Activated gamma-delta T cell treated with Interleukin-2 at 50 U/mL for 16 hours (primary cell): ENCODE measurements at places on chromosomes 13 and 19.

DNA sequence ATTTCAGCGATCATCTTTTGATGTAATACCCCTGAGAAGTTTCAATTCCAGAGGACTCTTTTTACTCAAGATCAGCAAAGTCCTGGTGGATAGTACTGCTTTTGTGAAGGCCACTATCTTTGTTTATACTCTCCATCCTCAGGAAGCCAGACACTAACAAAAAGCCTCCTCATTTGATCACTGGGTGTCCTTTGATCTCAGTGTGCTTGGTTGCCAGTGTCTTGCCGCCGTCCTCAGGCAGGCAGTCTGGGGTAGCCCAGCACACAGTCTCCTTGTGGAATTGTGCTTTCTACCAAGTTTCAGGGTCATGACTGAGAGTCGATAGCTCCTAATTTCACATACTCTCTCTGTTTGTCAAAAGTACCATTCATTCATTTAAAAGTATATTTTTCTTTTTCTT is 762.2 kb downstream of the EFNB2 start:
- no peak for DNase-seq

- DNase-seq, result no peak
Observed at GRCh38 chr13:106390367-106390766, 145.1 kb downstream of the EFNB2 start.

DNA sequence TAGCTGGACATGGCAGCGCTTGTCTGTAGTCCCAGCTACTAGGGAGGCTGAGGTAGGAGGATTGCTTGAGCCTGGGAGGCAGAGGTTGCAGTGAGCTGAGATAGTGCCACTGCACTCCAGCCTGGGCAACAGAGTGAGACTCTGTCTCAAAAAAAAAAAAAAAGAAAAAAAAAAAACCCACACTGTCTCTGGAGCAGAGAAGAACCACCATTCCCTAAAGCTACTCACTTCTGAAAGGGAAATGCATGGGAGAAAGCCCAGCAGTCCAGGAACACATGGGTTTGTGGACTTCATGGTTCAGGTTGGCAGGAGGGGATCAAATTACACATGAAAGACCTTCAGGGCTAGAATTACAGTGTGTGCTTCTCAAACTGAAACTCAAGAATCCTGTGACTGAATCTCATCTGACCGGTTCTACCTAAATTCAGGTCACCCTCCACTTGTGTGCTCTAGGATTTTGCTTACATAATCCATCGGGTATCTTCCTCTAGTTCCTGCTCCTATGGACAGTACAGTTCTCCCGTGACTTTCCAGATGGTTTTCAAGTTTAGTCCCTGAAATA is 30.2 kb upstream of the CPB2 start:
- no peak for DNase-seq

DNA sequence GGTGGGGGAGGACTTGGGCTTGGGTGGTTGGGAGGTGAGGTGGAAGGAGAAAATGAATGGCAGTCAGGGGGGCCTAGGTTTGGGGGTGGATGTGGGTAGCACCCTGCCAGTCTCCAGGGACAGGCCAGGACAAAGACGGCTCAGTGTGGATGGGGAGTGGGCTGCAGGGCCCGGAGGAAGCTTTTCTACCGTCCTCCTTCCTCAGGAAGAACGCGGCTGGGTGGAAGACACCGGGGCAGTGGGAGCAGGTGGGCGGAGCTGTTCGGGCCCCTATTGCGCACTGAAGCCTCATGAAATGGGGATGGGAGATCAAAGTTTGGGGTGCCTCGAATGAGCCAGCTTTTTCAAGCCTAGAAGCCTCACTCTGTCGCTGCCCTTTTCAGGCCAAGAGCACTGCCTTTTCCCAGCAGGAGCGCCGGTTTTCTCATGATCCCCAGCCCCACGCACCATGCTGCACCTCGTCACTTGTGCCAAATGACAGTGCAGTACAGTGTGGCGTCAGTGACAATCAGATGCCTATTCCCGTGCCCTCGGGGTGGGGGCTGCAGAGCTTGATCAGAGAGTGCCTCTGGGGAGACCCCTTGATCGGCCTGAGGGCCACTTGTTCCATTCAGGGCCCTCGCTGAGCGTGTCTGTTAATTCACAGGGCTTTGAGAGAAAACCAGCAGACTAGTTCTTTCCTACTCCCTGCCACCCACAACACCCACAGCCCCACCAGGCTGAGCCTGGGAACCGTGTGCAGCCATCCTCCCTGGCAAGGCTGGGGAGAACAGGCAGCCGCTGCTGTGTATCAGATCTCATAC is 1.5 kb downstream of the CALM3 start:
- DNase-seq, result no peak

- DNase-seq, result no peak
Observed at GRCh38 chr13:46192412-46192811, 10.4 kb upstream of the LCP1 start.

DNA sequence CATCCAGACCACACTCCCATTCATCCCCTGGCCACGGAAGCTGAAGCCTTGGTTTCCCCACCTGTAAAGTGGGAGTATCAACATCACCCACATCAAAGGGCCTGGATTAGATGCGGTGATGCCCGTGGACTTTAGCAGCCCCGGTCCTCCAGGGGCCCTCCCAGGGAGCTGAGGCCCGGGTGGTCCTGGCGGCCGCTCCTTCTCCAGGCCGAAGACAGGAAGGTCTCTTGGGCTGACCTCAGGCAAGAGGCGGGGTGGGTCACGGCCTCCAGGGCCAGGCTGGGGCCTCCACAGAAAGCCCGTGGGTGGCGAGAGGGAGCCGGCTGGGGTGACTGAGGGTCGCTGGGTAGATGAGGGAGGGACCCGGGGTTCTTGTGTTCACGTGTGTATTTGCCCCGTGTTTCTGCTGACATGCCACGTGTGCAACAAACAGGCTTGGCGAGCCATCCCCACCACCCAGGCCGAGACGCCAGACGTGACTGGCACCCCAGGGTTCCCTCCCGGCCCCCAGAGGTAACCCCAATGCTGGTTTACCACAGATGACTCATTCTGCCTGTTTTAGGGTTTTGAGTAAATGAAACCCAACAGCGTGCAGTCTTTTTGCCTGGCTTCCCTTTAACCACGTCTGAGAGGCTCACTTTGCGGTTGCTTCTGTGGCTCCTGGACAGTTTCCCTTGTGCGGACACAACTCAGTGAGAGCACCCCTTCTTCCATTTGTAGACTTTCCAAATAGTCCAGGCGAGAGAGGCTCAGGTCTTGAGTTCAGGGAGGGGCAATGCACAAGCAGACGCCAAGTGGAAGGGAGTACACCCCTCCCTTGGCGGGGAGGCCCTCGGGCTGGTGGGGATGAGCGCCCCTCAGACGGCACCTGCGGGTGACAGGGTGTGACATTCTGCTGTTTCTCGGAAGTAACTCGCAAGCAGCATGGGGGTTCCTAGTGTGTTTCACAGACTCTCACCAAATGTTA is 42.9 kb downstream of the C13orf46 start:
- peak; percentile 70 for DNase-seq

DNA sequence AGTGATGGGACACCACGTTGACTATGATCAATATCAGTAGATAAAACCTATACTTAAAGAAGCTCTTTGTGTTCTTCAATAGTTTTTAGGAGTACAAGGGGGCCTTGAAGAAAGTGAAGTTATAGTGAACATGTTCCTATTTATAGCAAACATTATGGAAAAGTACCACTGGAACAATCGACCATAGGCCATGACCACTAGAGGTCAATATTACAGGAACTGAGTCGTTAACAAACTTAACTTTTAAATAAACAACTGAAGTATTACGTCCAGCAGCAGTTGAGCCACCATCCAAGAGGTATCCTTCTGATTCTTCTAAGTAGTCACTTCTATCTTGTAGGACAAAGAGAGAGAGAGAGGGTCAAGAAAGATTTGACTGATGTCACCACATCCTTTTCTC is 391.0 kb upstream of the SLITRK5 start:
- no peak for DNase-seq

DNA sequence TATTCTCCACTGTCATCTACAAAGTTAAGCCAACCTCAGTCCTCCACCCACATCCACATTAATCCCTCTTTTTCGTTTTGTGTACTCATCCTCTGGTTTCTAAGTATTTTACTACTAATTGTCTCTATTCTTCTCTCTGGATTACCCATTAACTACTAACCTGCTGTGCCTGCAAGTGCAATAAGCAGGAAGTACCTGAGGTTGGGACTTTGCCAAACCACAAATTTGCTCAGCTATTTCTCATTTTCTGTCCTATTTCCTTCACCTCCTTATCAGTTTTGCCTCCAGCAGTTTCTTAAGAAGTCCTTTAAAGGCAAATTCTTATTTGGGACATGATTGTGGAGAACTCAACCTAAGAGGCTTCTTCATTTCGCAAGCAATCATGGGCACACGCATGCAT is 1708.9 kb downstream of the SLITRK5 start:
- DNase-seq, result no peak

- no peak for DNase-seq
Observed at GRCh38 chr13:99064624-99065234, 86.9 kb upstream of the DOCK9 start.

GRCh38 chr13:113786262-113786841 is 27.3 kb downstream of the TMEM255B start:
- no peak for DNase-seq

DNA sequence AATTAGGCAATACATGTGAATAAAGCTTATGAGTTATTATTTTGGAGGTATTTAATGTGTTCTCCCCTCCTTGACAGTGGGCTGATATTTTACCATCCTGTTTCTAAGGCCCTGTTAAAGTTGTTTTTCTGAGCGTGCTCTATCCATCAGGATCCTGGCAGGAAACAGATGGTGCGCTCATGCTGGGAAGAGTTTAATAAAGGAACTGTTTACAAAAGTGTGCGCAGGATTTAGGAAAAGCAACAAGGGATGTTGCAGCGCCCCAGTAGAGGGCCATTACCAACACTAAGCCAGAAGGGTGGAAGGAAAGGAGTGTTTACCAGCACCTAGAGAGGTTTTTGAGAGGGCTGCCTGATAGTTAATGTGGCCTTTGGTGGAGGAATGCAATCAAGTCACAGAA is 374.5 kb downstream of the KCNRG start:
- DNase-seq, result no peak

GRCh38 chr19:13092606-13093235 is 9.9 kb downstream of the LYL1 start:
- DNase-seq, result no peak
